Psoas muscle (tissue), 8 donors: ENCODE measurements at places on chromosomes 1 and 21. TPM values are rescaled to one million over a fixed set of nuclear protein-coding genes. Genes with fewer than 3 reads are reported as not detected.

DNA sequence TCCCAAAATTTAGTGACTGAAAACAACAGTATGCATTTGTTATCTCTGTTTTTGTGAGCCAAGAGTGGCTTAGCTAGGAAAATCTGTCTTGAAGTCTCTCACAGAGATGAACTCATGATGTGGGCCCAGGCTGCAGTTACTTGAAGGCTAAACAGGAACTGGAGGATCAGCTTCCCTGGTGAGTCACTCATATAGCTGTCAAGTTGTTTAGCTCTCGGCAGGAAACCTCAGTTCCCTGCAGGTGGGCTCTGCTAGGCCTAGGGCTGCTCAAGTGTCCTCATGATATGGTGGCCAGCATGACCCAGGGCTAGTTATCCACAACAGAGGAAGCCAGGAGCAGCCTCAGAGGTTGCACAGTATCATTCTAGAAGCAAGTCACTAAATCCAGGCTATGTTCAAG lies 30.2 kb upstream of the DDX59 start:
- no peak for DNase-seq

GRCh38 chr1:227885135-227885647 lies 62.5 kb downstream of the WNT9A start:
- DNase-seq: no peak

DNA sequence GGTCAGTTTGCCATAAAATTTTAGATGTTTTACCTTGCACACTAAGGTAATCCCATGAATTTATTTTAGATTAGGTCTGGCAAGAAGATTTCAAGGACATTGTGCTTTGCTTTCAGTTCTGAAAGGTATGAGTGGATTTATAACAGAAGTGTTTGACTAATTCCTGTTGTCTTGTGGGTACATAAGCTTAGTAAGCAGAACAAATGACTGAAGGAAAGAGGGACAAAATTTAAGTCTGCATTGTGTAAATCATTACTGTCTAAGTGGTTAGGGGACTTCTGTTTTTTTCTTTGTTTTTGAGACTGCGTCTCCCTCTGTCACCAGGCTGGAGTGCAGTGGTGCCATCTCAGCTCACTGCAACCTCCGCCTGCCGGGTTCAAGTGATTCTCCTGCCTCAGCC lies 60.1 kb downstream of the PKN2 start:
- no peak for DNase-seq

Gene MFN2
- total RNA-seq: 542 TPM

Gene CFAP410
- 10.5 TPM for total RNA-seq

Gene KAZN
- total RNA-seq: 0.76 TPM
